Adrenal gland (tissue), 19 donors: ENCODE measurements at places on chromosomes 4 and X. TPM values are rescaled to one million over a fixed set of nuclear protein-coding genes. Genes with fewer than 3 reads are reported as not detected.

GRCh38 chr4:113478032-113478431, 283.5 kb downstream of the CAMK2D start:
- DNase-seq, result no peak

GRCh38 chrX:42778096-42778495, at the start of gene PPP1R2C:
TSS of gene PPP1R2C (minus strand) at chrX:42778163. CDS start at chrX:42778079, 84 bp downstream.
- DNase-seq, result no peak

GRCh38 chrX:29834311-29834710, 381.1 kb upstream of the MAGEB2 start:
- no peak for DNase-seq

DKK2 gene
- 9.9 TPM for total RNA-seq

NR0B1 gene
- 42.2 TPM for total RNA-seq

DNA sequence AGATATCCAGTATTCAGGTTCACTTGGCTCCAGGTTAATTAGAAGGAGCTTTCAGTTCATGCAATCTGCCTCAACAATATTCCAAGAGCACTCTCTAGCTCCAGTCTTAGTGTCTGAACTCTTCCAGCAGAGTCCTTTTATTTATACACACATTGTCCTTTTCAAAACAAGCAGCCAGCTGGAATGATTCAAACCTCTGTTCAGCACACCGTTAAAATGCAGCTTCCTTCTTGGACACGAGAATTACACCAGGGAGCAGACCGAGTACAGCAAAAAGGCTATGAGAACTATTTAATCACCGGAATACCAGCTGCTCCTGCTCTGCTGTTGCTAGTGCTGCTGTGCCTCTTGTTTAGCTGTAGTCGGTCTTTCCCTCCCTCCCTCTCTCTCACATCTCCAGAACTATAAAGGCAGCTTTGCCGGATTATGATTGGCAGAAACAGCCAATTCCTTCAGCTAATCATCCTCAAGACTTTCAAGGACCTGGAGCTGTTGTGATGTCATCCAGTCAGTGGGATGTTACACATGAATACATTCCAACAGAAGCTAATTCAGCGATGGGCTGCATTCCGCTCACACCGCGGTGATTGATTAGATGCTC, at the start of gene NDST4:
Gene NDST4, minus strand, starts transcription at position 115 of the 601 bp plus-strand sequence. CDS start 36,584 bp downstream, outside the sequence.
- no peak for DNase-seq

DNA sequence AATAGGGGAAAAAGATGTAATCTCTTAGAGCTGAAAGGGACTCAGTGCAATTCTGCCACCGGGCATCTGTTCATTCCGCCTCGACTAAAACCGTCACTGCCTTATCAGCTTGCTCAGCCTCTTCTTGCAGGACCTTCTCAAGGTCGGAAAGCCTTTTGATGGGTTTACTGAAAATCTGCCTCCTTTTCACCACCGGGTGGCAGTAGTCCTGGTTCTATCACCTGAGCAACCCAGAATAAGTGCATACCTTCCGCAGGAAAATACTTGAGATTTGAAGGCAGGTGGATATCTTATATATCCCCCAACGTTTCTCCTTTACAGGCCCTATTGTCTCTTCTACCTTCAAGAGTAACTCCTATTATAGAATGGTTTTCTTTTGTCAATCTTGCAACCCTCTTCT, 103.4 kb upstream of the PAK3 start:
- DNase-seq, result peak; percentile 23

MRFAP1 gene
- total RNA-seq, result 501 TPM

DNA sequence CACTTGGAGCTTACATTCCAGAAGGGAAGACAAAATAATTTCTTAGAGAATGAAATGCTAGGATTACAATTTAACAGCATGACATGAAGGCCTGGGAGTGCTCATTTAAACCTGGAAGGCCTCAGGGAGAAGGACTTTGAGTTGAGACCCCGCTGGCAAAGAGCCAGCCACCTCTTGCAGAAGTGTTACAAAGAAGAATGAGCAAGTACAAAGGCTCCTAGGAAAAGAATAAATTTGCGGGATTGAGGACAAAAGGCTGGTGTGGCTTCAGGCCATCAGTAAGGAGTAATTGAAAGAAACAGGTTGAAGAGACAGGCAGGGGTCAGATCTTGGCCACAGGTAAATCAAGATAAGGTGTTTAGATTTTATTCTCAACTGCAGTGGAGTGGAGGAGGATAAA, 3.1 kb upstream of the ELOVL6 start:
- no peak for DNase-seq

- no peak for DNase-seq
Measured at GRCh38 chr4:184744236-184744635, 10.3 kb upstream of the CENPU start.

CD38 gene
- 12.2 TPM for total RNA-seq

DNA sequence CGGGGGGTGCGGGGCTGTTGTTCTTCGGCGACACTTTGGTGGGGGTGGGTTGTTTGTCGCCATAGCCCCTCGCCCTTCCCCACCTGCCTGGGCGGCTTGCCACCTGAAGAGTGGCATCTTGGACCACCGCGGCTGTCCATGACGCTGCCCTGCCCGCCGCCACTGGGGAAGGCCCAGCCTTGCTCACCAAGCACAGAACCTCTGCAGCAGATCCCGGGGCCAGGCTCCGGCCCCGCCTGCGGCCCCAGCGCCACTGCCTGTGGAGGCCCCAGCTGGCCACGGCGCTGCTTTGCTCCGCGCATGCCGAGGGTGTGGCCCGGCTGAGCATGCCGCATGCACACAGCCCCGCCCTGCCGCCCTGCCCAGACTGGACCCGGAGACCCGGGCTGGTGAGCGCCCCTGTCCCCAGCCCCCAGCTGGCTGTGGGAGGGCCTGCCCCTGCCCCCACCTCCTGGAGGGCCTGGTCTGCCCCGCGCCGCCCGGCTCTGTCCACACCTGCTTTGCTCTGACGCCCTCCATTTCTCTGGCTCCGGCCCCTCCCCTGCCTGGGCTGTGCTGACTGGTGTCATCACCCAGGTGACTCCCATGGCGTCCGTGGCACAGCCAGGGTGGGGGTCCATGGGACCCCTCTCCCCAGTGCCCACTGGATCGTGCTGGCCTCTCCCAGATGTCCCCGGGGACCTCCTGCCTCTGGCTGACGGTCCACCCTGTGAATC, 5.3 kb downstream of the NAT8L start:
- DNase-seq, result no peak

GRCh38 chr4:25865586-25865985, 2.8 kb upstream of the SEL1L3 start:
- DNase-seq, result no peak

DNA sequence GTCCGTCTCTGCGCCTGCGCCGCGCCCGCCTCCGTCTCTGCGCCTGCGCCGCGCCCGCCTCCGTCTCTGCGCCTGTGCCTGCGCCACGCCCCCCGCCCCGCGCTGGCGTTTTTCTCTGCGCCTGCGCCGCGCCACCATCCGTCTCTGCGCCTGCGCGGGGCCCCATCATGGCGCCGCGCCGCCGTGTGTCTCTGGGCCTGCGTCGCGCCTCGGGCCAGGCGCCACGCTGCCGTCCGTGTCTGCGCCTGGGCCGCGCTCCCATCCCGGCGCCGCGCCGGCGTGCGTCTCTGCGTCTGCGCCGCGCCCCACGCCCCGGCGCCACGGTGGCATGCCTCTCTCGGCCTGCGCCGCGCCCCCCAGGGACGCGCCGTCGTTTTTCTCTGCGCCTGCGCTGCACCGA, 51.8 kb upstream of the DUX4 start:
- DNase-seq, result peak; percentile 55

PHOX2B gene
- 4.6 TPM for total RNA-seq

- no peak for DNase-seq
Measured at GRCh38 chr4:137610960-137611359, 78.7 kb upstream of the PCDH18 start.

CTSO gene
- total RNA-seq, result 46.9 TPM

DNA sequence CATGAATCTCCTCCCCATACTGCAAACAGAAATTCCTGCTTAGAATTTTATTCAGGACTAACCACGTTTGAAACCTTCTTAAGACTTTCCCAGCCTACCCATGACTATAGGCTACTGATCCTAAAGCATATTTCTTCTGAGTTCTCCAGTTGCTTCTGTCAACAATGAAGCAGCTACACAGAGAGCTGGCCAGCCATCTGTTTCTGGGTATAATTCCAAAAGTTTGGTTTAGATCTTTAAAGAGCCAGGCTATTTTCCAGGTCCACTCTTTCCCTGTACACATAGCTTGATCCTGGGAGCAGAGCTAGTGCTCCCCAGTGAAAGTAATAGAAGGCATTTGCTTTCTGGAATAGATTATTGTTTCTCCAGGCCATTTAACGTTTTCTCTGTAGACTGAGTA, 4.0 kb upstream of the ITM2A start:
- DNase-seq, result no peak

- peak; percentile 94 for DNase-seq
Measured at GRCh38 chr4:128600996-128601871, 208.3 kb upstream of the JADE1 start.

GRCh38 chr4:7915875-7916242, 23.8 kb downstream of the AFAP1 start:
- no peak for DNase-seq

GRCh38 chr4:37590016-37590415, 96.2 kb downstream of the RELL1 start:
- no peak for DNase-seq

DNA sequence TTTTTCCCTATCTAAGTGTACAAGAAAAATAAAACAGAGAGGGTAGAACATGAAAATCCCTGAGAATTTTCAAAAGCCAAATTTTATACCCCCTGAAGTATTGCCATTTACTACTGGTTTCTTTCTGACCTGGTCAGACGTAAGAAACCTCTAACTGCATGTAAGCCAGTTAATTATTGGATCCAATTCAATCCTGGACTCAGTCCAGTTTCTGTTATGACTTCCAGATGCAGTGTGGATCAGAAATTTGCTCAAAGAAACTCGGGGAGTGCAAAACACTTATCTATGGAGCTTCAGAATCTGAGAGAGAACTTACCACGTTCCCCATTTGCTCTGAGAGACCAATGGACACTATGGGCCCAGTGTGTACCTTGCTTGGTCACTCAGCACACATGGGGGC, 383.5 kb downstream of the KLHL4 start:
- DNase-seq, result no peak

DNA sequence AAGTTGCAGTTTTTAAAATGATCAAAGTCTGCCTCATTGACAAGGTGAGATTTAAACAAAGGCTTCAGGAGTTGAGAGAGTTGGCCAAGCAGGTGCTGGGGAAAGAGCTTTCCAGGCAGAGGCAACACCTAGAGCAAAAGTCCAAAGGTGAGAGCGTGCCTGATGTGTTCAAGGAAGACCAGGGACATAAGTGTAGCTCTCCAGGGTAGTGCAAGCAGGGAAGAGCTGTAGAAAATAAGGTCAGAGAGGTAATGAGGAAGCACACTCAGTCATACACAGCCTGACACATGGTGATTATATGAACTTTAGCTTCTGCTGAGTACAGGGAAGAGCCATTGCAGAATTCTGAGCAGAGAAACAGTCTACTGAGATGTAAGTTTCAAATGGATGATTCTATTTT, 265.0 kb upstream of the NWD2 start:
- no peak for DNase-seq

MSN gene
- total RNA-seq, result 40.9 TPM

ABCD1 gene
- total RNA-seq, result 55.9 TPM

DNA sequence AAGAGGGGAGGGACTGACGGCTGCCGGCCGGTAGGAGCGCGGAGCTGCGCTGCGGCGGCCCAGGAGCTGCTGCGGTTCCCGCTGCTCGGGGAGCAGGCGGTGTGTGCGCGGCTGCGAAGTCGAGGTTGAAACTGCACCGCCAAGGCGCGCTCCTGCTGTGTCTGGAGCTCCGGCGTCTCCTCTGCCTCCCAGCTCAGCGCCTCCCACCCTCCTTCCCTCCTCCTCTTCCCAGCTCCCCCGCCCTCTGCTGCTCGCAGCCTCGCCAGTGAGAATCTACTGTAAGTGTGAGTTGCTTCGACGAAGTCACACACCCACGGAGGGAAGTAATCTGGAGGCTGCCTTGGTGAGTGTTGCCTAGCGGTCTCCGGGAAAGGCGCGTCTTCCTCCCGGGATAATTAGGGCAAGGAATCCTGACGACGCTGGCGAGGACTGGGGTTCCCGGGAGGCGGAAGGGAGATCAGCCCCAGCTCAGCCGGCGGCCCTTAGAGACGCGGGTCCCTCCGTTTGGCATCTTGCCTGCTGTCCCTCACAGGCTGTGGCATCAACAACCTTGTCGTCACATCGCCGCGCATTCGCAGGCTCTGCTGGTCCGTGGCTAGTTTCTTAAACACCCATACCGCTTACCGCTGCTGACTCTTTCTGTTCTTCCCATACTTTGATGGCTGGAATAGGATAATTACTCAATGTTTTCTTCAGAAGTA, at the start of gene EPHA5:
Gene EPHA5, minus strand, starts transcription at position 159 of the 701 bp plus-strand sequence. CDS start 747 bp downstream, outside the sequence.
- DNase-seq, result peak; percentile 21

KLB gene
- 0.04 TPM for total RNA-seq

CYSLTR1 gene
- total RNA-seq, result 2.9 TPM

DNA sequence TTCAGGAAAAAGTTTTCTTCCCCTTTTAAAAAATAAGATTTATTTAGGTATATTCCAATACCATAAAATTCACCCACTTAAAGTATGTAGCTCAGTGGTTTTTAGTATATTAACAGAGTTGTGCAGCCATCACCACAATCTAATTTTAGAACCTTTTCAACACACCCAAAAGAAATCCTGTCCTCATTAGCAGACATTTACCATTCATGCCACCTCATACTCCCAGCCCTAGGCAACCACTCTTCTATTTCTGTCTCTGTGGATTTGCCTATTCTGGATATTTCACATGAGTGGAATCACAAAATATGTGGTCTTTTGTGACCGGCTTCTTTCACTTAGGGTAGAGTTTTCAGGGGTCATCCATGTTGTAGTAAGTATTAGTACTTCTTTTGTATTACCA, 7.4 kb downstream of the ZNF81 start:
- DNase-seq, result no peak

TCEAL2 gene
- 0.68 TPM for total RNA-seq

DNA sequence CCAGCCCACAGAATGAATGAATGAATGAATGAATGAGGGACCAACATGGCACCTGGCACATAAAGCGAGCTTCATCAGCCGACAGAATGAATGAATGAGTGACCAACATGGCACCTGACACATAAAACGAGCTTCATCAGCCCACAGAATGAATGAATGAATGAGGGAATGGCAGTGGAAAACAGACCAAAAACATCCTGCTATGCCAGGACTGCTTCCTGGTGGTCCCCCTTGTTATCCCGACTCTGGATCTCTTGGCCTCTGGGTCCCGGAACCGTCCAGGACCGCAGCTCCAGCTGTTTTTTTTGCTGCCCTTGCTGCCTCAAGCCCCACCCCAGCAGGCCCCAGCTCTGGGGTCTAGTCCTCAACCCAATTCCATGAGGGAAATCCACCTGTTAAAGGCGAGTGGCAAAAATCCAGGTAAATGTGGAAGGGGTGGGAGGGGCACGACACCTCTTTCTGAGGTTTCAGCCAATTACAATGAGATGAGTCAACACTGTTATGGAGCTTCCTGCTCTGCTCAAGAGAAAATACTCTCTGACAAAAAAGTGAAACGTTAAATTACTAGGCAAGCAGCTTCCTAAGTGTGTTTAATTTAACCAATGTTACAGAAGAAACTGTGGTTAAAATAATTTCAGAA, 72.0 kb upstream of the MTNR1A start:
- DNase-seq, result no peak

- DNase-seq, result no peak
Measured at GRCh38 chr4:10085828-10086505, 30.6 kb downstream of the WDR1 start.

MTMR8 gene
- 2.3 TPM for total RNA-seq

IL15 gene
- 1.3 TPM for total RNA-seq
